IPS-NIHi11 (cell line): ENCODE measurements at places on chromosomes 1 and 21.

- DNase-seq, result no peak
These were observed 291.1 kb downstream of the PTPRU start for GRCh38 chr1:29527314-29528004.

- DNase-seq, result peak; percentile 43
These were observed 64.2 kb downstream of the GPR137B start for GRCh38 chr1:236206548-236206947.

- DNase-seq, result no peak
These were observed 1.5 kb downstream of the PIGC start for GRCh38 chr1:172442404-172442803.

DNA sequence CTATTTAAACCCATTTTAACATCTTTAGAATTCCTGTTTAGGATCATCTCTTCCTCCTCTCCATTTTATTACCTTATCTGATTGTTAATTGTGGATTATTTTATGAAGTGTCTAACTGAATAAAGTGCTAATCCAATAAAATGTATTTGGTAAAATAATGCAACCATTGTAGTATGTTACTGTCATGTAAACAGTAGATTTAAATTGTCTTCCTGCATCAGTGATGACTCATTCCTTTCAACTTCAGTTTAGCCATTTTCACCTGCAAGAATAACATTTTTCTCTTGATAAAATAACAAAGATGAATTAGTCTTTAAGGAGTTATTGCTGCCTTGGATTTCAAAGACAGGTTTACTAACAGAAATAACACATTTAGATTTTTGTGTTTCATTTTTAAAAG lies 5.4 kb downstream of the PPP2R5A start:
- no peak for DNase-seq

GRCh38 chr1:62373221-62373620 lies 54.0 kb upstream of the KANK4 start:
- no peak for DNase-seq

GRCh38 chr1:226976978-226977642 lies 37.0 kb downstream of the COQ8A start:
- DNase-seq, result no peak

GRCh38 chr1:11434501-11434900 lies 44.5 kb upstream of the DISP3 start:
- no peak for DNase-seq

GRCh38 chr21:29817450-29817849 lies 122.3 kb downstream of the GRIK1 start:
- no peak for DNase-seq

DNA sequence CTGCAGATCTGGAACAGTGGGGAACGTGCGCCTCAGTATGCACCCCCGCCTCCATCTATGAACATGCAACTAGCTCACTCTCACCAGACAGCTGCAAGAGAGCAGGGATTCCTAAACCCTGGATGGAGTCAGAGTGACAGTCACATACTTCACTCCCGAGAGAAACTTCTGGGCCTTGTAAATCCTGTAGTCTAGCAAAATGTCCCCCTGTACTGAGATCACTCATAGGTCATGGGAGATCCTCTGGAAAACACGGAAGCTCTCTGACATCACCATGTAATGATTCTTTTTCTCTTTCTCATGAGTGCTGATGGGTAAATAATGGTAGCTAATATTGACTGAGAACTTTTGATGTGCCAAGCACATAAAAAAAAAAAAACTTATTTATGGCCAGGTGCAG lies 23.4 kb upstream of the TARDBP start:
- DNase-seq, result no peak

DNA sequence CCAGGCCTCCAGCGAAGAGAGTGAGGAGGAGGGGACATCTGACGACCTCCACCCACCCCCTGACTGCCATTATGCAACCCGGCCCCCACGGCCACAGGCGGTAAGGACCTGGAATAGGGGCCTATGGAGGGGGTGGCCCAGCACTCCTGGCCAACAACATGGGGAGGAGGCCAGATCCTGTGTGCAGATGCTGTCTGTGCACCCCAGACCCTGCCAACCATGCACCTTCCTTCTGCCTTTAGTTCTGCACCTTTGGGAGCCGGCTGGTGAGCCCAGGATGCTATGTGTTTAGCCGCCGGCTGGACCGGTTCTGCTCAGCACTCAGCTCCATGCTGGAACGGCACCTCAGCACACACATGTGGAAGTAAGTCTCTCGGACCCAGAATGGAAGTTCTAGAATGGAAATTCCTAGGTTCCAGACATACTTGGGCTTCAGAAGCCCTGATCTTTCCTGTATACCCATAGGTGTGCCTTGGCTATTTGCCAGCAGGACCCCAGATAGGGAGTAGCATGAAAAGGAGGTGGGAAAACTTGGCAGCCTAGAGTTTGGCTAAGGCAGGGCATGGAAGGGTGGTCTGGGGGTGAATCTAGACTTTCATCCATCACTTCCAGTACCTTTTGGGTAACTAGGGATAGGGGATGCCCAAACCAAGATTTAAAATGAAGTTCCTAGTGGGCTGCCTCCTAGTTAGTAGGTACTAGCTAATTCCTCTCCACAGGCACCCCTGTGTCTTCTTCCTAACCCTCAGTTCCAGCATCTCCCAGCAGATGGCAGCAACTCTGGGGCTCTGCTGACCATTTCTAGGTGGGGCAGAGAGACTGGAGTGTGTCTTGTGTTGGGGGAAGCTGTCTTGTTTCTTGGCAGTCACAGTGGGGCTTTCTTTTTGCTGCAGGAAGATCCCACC lies 3.6 kb upstream of the CYB561D1 start:
- peak; percentile 71 for DNase-seq

- DNase-seq, result no peak
These were observed 47.4 kb upstream of the FOXD3 start for GRCh38 chr1:63274979-63275378.

- no peak for DNase-seq
These were observed 74.3 kb upstream of the EDN2 start for GRCh38 chr1:41558761-41559171.

DNA sequence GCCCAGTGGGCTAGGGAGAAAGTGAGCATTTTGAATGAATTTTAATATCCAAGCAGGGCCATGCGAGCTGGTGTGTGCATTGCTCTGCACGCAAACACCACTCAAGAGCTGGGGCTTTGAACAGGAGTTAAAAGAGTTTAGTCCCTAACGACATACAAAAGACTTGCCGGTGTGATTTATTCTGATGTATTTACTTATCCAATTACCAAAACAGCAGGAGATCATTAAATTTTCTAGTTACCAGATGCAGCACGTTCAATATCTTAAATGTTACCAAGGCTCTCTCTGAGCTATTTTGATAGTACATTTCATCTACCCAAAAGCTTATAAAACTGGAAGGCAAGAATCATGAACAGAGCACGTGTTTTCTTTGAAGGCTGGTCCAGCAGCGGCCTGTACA lies 30.0 kb upstream of the DMRTA2 start:
- no peak for DNase-seq
